ENCODE measurements at places on chromosomes 7 and 10. TPM values are rescaled to one million over a fixed set of nuclear protein-coding genes. Genes with fewer than 3 reads are reported as not detected.
A peak's percentile ranks its signal among the peaks of the same experiment; 100 is the strongest.

- DNase-seq, result no peak
Observed at GRCh38 chr7:71339924-71340323, 208.0 kb downstream of the GALNT17 start.

DNA sequence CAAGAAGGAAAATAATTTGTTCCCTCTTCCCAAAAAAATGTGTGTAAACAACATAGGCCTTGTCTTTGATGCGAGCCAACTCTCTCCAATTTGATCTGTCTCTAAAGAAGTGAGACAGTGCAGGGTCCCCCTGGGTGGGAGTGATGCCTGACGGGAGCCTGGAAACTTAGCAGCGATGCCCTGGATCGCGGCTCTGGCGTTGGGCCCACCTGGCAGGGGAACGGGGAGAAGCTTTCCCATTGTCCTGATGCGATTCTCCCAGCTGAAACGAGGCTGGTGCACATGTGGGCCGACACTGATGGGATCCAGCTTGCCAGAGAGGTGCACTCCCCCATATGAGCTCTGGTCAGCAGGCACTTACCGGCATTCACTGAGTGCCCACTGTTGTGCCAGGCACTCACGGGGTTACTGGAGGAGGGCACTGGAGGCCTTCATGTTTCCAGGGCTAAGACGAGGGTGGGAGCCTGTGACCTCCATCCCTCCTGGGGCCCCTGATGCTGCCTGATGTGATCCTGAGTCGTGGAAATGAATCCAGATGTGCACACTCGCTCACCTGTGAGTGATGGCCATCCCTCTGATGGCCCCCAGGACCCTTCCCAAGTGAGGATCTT, 132.8 kb downstream of the PTPN20 start:
- no peak for DNase-seq

DNA sequence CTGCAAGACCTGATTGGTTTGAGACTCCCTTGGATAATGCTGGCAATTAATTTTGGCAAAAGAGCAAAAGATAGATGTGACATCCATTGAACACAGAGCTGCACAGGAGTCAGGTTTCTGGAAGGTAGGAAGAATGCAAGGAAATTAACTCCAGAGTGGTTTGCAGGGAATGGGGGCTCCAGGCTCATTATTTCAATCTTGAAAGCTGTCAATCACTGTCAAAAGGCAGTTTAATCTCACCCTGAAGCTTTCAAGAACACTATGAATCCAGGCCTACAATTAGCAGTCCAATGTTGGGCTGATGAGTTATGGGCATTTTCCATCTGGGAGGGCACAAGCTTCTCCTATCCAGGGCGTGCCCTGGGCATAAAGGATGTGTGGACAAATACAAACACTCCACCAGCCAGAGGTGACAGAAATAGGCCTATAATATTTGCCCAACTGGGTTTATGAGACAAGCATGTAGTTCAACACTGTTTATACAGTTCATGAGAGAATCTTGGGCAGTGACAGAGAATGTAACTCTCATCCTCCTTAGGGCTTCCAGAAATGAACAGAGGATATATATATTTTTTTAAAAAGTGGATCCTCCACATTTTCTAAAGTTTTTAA, 80.5 kb downstream of the KCNMA1 start:
- no peak for DNase-seq

- DNase-seq, result no peak
Observed at GRCh38 chr10:76546411-76546810, 1091.2 kb downstream of the KCNMA1 start.

DNA sequence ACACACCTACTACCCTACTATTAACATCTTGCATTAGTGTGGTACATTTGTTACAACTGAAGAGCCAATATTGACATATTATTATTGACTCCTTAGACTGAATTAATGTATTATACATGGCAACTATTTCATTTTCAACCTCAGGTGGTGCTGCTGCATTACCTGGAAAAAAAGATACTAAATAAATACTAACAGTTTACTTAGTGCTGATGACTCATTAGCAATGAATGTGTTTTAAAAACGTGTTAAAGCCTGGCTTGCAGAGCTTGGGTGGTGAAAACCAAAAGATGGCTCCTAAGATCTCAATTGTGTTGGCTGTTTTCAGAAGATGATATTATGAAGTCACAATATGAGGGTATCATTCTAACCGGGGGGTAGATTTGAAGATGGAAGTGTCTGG, 34.8 kb downstream of the CFAP43 start:
- DNase-seq, result no peak

- no peak for DNase-seq
Observed at GRCh38 chr7:44724276-44724675, 24.4 kb upstream of the ZMIZ2 start.

- no peak for DNase-seq
Observed at GRCh38 chr10:126843299-126843934, 61.8 kb upstream of the DOCK1 start.

- DNase-seq, result no peak
Observed at GRCh38 chr10:46555713-46556514, 544 bp downstream of the GPRIN2 start.

- DNase-seq, result peak; percentile 58
Observed at GRCh38 chr7:124765401-124766352, at the start of gene GPR37. Gene GPR37 (minus strand): TSS chr7:124765792. CDS start chr7:124764976, 816 bp downstream.

- DNase-seq, result no peak
Observed at GRCh38 chr10:58372607-58373441, 12.4 kb upstream of the TFAM start.

DNA sequence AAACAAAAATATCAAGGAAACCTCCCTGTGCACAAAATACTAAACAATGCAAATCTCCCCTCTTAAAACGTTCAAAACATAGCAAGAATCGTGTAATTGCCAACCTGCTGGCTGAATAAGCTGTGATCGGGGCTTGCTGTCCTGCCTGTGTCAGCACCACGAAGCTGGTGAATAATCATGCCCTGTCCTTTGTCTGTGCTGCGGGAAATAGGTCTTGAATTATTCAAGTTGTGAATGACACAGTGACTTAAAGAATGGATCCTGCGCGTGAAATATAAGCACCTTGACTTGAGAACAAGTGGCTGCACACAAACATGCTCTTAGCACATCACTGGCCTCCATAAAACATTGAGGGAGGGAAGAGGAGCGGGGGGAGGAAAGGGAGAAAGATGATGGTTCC, 130.2 kb downstream of the OAT start:
- DNase-seq, result no peak

GRCh38 chr7:6172910-6173295, 99.5 kb downstream of the CYTH3 start:
- DNase-seq, result no peak

- no peak for DNase-seq
Observed at GRCh38 chr7:30528779-30529178, 24.1 kb upstream of the GGCT start.

DNA sequence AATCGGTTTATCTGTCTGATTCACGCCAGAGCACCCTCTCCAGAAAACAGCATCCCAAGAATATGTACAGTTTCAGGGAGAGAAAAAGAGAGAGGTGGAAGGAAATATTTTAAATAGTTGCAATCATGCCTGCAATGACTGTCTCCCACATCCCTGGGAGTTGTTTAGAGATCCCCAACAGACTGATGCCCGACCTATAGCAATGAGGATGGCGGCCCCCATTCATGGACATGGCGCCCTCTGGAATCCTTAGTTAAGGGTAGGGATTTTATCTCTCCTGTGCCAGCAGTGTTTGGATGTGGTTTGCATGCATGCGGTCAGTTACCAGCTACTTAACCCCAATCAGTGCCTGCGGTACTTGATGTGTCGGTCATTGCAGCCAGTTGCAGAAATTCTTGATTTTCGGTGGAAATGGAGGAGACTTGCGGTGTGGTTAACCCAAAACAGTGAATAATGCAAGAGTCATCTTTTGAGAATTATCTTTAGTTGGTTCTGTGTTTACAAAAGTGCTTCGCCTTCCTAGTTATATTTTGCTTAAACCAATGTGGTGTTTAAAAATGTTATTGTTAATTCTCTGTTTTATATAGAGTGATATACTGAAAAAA, 186.0 kb upstream of the TCF7L2 start:
- no peak for DNase-seq

DNA sequence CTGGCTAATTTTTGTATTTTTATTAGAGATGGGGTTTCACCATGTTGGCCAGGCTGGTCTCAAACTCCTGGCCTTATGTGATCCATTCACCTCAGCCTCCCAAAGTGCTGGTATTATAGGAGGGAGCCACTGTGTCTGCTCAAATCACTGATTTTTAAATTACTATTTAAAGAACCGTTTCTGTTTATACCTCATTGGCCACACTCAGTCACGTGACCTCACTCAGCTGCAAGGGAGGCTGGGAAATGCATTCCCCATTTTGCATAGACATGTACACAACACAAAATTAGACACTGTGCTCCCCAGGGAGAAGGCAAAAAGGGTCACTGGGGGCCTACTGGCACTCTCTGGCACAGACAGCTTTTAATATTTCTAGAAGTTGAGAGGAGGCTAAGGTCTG, 13.6 kb upstream of the CALU start:
- no peak for DNase-seq

DNA sequence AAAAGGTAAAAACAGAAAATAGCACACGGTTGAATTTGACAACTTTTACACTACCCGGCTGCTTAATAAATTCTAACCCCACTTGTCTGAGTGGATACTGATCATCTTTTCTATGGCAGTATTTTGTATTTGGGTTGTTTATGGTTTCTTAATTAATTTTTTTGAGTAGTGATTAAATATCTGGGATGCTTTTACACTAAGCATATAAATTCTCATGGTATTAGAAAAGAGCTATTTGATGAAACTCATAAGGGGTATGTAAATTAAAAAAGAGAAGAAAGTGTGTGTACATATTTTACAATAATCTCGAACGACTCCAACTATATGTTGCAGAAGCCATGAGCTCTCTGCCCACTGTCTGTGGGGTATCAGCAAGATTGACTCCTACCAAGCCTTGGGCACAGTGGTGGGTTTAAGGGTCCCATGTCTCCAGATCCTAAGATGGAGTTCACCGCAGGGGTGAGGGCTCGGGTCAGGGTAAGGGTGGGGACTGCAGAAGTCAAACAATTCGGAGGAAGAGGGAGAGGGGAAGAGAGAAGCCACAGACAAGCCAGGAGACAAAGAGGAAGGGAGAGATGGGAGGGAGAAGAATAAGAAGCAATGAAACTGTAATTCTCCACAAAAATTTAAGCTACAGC, 7.6 kb upstream of the HOXA13 start:
- no peak for DNase-seq

DNA sequence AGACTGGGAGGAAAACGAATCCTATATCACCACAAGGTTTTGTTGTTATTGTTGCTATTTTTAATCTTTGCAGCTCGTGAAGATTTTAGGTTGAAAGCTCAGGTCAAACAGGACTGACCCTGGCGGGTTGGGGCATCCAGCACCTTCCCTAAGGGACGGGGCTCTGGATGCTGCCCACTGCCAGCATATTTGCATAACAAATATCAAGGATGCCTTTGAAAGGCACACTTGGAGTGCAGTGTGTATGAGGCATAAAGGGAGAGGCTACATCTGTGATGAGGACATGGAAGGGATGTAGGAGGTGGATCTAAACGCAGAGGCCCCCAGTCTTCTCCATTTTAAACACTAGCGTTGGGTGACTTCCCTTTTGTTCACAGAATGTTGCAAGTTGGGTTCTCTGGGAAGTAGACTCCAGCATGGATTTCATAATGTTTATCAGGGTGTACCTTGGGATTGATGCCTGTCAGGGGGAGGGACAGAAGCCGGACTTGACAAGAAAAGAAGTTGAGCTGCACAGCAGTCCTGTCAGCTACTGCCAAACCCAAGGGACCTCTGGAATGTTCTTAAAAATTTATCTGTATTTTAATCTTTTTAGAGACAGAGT, 181.1 kb upstream of the IMMP2L start:
- DNase-seq, result no peak

GRCh38 chr7:105885387-105886111, 9.2 kb upstream of the ATXN7L1 start:
- DNase-seq, result peak; percentile 66

DNA sequence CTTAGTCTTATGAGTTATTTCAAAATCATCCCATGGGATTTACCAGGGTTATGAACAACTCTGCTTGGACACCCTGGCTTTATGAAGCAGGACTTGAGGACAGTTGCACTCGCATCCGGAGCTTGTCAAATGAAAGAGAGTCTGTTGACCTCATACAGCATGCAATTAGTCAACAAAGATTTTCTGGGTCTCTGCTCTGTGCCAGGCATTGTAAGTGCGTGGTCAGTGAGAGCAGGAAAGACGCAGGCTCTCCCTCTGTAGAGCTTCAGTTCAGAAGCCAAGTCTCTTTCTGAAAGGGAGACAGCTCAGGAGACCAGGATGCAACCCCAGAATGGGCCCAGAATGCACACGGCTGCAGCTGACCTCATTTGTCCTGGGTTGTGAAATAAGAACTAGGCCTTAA, 45.5 kb upstream of the DMBT1 start:
- no peak for DNase-seq

- peak; percentile 13 for DNase-seq
Observed at GRCh38 chr7:94022550-94022949, 18.4 kb upstream of the BET1 start.

DNA sequence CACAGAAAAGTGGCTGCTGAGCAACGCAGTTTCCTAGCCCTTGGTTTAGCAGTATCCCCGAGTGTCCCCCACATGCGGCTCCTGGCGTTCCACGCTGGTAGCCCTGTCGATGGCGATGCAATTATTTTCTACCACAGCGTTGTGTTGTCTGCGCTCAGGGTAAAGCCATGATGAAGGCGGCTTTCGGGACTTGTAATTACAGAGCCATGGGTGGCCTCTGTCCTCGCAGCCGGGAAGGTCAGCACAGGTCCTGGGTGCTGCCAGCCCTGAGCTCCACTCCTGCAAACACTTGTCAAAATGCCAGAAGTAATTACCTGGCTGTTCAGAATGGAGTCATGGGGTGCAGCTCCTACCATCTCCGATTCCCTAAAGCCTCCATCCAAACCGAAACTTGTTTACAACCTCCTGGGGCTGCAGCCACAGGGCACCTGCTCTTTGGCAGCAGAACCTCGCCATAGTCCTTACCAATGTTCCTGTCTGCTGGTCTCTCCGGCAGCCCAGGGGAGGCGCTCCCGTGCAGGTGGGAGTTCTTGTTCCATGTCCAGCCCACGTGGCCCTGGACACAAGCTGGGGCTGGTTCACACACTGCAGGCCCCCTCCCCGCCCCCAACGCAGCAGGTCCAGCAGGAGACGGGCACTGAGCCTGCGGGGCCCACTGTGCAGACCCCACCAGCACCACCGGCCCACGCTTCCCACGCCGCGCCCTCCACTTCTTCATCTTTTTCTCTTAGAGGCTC, 512.6 kb downstream of the PTPRN2 start:
- no peak for DNase-seq

- DNase-seq, result peak; percentile 27
Observed at GRCh38 chr7:94183891-94184290, 179.7 kb upstream of the BET1 start.

DNA sequence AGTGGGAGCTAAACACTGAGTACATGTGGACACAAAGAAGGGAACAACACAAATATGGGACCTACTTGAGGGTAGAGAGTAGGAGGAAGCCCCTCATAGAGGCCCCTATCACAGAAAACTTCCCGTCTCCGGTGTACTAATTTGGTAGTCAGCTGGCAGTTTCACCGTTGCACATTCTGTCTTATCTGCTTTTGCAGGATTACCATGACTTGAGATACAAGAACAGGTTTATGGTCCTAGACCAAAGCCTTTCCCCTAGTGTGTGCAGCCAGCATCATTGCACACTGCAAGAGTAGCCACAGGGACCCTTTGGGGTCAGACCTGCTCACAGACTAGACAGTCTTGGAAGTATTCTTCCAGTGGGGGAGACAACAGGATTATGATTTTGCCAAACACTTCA, 5.9 kb upstream of the IFIT1B start:
- DNase-seq, result no peak

- no peak for DNase-seq
Observed at GRCh38 chr10:69484736-69485135, 33.5 kb downstream of the TSPAN15 start.

Gene LIPN
- not detected for total RNA-seq

Gene SPDYE3
- not detected for total RNA-seq

Gene ADGRA1
- total RNA-seq, result not detected

Gene FLNC
- total RNA-seq, result 117 TPM

Gene PNLIPRP2
- not detected for total RNA-seq
